ENCODE measurements at places on chromosomes 12 and 14.
A peak's percentile ranks its signal among the peaks of the same experiment; 100 is the strongest.

DNA sequence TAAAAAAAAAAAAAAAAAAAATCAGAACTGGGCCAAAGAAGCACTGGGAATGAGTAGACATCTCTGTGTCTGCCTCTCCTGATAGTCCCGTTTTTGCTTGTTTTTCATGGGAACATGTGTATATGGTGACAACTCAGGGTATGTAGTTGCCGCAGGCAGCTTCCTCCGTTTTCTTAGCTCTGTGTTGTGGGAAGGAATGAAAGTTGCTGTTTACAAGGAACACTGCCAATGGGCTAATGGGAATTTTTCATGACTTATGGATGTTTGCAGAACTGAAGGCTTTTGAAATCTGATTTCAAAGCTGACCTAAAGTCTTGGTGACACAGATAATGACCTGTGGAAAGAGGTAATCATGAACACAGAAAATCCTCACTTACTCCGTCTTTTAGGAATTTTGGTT is 146.4 kb upstream of the BTG1 start:
- DNase-seq = no peak

DNA sequence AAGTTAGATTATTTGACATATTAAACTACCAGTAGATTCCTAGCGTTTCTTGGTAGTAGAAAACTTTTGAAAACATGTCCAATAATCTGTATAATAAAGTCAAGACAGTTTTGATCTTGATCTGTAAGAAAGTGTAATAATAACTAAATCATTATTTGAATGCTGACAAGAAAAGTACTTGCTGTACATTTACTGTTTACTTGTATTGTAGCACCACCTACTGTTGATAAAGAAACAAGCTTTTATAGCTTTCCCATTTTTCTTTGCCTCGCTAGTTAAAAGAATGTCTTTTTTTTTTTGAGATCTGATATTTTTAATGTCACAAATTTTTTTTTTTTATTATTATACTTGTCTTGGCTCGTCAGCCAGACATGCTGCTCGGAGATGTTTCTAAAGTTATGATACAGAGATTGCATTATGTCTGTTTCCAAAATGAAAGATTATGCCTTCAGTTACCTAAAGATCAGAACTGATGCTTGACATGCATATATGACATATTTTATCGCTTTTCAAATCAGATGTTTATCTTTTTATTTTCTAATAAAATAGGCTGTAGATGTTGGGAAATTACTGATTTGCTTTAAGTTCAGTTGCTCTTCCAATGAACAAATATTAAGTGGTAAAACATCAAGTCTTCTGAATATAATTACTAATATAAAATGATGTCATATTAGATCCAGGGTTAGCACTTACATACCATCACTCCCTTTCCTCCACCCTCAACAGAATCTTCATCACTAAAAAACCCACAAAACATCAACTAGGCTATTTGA is 140.5 kb downstream of the AKAP6 start:
- no peak for DNase-seq

DNA sequence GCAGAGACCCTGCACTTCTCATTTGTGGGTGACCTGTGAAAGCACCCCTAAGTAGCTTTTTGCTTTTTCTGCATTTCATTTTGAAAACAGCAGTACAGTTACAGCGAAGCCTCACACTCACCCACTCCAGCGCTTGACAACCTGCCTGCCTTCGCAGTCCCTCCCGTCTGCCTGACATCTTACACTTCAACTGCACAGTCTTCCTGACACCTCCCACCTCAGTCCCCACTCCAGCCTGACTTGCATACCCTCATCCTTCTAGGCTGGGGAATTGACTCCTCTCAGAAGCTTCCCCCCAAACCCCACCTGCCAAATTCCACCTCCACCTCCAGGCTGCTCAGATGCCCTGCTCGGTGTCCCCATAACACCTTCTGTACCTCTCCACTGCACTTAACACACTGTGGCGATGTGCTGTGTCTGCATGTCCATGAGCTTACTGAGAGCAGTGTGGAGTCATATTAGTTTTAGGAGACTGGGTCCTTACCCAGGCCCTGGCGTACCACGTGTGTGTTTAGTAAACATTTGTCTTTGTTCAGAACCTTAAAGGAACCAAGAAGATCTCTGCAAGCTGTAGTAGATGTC is 159.4 kb downstream of the PRKCH start:
- DNase-seq = no peak

DNA sequence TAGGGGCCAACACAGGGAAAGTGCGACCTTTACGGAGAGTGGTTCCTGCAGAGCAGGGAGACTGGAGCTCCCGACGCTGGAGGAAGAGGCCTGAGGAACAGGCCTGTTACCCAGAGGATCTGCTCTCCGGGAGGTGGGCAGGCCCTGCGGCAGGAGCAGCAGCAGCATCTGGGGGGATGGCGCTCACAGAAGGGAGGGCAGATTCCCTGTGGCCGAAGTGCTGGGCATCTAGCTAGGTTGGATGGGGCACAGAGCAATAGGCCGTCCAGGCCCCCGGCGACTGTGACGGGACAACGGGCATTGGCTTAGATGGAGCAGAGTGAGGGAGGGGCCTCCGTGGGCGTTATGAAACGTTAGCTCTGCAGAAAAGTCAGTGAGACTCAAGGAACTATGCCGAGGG is 135.6 kb downstream of the PIWIL1 start:
- DNase-seq = no peak

DNA sequence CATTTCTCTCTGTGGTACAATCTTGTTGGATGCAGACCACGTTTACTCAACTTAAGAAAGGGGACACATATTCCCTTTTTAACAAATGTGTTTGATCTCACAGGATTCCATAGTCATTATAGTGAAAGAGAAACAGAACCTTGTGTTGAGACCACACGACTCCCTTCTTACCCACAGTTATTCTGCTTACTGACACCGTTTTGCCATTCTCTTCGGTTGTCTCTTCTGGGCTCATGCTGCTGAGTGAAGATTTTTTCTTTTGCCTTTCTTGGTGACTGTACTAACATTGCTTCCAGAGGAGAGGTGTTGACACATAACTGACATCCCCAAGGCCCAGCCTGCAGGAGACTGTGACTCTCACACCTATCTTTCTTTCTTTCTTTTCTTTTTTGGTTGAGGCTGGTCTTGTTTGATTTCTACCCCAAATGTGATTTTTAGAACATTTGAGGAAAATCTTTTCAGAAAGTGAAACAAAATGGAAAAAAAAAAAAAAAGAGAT is 61.2 kb upstream of the OTOGL start:
- DNase-seq = no peak

- DNase-seq = no peak
Measured at GRCh38 chr14:103563844-103564505, 1.2 kb downstream of the COA8 start.

DNA sequence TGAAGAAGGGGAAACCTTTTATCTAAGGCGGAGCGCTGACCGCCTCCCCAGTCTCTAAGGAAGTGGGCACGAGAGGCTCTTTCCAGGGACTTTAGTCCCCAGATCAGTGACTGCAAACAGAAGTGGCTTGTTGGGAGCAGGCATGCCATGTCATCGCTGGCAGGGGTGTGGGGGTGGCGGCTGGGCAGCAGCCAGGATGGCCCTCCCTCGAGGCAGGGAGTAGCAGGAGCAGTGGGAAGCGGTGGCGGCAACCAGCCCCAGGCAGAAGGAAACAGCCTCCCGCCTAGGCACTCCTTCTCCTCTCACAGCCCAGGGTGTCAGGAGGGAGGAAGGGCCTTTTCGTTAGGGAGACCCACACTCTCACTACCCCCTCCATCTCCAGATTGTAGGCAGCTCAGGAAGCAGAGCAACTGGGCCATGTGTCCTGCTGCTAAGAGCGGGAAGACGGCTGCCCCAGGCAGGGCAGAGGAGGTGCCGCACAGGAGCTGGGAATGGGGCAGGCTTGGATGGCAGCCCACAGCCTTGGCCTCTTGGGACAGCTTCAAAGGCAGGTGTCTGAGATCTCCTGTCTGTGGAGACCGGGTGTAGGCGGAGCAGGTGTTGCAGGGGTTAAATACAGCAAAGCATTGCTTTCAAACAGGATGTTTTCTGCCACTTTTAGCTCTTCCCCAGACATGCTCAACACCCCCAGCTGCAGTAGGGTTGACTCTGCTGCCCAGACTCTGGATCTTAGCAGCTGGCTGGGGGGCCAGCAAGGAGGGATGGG is 21.8 kb downstream of the VDR start:
- no peak for DNase-seq

DNA sequence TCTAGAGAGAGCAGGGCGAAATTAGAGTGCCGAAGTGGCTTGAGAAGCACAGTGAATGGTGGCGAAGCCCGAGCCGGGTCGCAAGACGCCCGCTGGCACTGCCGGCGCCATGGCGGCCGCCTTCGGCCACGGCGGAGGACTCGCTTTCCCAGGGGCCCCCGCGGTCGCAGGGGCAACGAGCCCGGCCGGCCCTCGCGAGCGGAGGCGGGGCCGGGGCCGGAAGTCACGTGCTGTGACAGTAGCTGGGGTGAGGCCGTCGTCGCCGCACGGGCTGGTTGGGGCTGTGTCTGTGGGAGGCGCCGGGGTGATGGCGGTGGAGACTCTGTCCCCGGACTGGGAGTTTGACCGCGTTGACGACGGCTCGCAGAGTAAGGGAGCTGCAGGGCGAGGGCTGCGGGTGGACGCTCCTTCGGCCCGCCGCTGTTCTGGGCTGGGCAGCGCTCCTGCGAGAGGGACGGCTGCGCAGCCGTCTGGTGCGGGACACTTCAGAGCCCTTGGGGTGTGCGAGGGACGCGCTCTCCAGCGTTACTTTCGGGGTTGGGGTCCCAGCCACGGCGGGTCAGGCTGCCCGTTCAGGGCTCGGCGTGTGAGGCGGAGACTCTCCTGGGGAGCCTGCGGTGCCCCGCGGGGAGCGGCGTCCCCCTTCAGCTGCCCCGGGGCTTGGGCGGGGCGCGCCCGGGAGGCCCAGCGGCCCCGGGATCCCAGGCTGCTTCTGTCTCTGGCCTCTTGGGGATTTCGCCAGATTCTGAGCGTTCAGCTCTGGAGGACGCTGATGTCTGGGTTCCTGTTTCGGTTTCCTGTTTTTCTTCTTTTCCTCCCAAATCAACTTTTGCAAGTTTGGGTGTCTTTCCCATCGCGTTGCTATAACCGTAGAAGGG is at the start of gene WASHC4:
Gene WASHC4 (plus strand): TSS at position 238 of the 878 bp plus-strand sequence. CDS start 70 bp downstream, at position 308.
- DNase-seq = no peak

DNA sequence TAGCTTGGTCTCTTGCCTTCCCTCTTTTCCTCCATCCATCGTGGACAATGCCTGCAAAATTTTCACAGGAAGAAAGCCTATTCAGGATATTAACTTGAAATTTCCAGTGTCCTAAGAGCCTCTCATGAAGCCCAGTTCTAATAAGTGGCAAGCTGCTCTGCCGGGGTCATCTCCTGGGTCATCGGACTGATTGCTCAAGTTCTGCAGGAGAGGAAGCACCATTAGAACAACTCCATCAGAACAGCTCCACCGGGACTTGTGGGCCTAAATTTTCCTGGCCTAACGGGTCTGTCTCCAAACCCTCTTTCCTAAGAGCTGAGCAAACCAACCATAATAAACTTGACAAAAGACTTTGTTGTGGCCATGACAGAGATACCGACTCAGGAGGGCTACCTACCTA is 13.9 kb downstream of the ERG28 start:
- DNase-seq = no peak

- no peak for DNase-seq
Measured at GRCh38 chr12:6193853-6194815, 6.1 kb upstream of the CD9 start.

DNA sequence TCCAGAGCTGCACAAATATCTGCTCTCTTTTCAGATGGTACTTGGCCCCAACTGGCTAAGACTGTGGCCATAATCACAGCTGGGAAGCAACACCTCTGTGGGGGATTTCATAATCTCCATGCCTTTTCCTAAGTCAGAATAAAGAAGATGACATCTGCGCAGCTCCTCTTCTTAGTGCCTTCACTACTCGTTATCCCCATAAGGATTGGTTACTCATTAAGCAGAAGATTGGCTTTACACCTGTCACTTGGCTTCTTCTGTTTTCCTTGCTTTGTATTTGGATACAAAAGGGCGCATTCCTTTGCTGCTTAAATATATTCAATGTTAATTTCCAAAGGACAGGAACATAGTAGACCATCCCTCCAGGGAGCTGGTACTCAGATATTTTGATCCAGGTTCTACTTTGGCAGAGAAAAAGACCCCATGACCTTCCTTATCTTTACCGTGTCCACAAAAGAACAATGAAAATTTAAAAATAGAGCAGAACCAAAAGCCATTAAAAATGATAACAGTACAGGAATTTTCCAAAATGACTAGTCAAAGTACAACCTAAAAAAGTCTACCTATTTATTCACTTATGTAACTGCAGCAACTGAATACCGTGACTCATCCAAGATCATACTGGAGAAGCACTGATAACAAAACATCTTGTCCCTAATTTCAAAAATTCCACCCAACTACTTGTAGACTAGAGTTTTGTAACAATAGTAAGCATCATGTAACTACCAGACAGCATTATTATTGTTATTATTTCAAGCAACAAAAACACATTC is 352.3 kb upstream of the TMPO start:
- no peak for DNase-seq

DNA sequence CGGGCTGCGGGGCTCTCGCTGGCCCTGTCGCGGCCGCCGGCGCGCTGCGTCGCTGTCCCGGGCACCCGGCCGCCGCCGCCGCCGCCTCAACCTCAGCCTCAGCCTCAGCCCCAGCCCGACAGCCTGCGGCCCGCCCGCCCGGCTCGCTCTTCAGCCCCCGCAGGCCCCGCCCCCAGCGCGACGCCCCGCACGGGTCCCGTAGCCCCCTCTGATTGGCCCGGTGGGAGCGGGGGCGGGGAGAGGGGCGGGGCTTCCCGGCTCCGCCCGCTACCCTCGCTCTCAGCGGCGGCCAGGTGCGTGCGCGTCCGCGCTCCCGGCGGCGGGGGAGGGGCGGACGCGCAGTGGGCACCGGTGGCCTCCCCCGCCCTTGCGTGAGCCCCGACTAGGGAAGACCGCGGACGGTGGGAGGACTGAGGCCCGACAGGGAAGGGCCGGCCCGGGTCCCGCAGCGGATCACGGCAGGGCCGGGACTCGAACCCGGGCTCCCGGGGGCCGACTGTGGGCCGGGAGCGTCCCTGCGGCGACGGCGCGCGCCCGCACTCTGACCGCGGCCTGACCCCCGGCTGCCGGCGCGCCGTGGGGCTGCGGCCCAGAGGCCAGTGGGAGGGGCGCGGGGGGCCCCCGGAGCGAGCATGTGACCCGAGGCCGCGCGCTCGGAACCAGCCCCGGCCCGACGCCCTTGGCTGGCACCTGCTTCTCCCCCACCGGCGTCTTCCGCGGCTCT is at the start of gene PPP1R13B:
Gene PPP1R13B (minus strand): TSS at position 125 of the 724 bp plus-strand sequence. CDS start 268 bp downstream, outside the sequence.
- DNase-seq = peak; percentile 20

GRCh38 chr12:93500667-93501066 is 33.4 kb downstream of the MRPL42 start:
- no peak for DNase-seq

GRCh38 chr14:23131482-23131881 is 12.4 kb upstream of the CEBPE start:
- no peak for DNase-seq
